ENCODE measurements at places on chromosomes 13 and 19. TPM values are rescaled to one million over a fixed set of nuclear protein-coding genes. Genes with fewer than 3 reads are reported as not detected.

KIR2DL4 gene
- total RNA-seq, result not detected

LYPD3 gene
- 0.89 TPM for total RNA-seq

PRX gene
- 2.8 TPM for total RNA-seq

VASP gene
- 49.9 TPM for total RNA-seq

IGSF23 gene
- not detected for total RNA-seq

UQCRFS1 gene
- total RNA-seq, result 34.8 TPM

CEACAM21 gene
- 1.1 TPM for total RNA-seq

NAT14 gene
- 87.9 TPM for total RNA-seq

COL4A1 gene
- total RNA-seq, result 67.9 TPM

ELL gene
- total RNA-seq, result 11.1 TPM

LIM2 gene
- total RNA-seq, result not detected

PLIN5 gene
- total RNA-seq, result 4.8 TPM

NMRK2 gene
- total RNA-seq, result not detected

CABP5 gene
- not detected for total RNA-seq

NLRP12 gene
- total RNA-seq, result not detected

PTPRH gene
- total RNA-seq, result 1.2 TPM

ZNF728 gene
- total RNA-seq, result not detected

EDNRB gene
- 26.8 TPM for total RNA-seq

ADAMTS10 gene
- 30.9 TPM for total RNA-seq

ZSWIM9 gene
- total RNA-seq, result 13.4 TPM

TBXA2R gene
- total RNA-seq, result 0.23 TPM

C19orf38 gene
- not detected for total RNA-seq

TEX26 gene
- total RNA-seq, result not detected

MBNL2 gene
- total RNA-seq, result 18.7 TPM

C5AR1 gene
- total RNA-seq, result 0.44 TPM

ZNF829 gene
- 2.2 TPM for total RNA-seq

TSEN34 gene
- total RNA-seq, result 67.9 TPM

LRRC63 gene
- total RNA-seq, result 0.37 TPM

KRTDAP gene
- not detected for total RNA-seq

IRGC gene
- total RNA-seq, result not detected

IZUMO4 gene
- 5.6 TPM for total RNA-seq

SLC25A23 gene
- 72.2 TPM for total RNA-seq

COMP gene
- not detected for total RNA-seq

All from neural crest cell (in vitro differentiated cells).